HuH-7 (cell line): ENCODE measurements at places on chromosomes 1 and 21.

DNA sequence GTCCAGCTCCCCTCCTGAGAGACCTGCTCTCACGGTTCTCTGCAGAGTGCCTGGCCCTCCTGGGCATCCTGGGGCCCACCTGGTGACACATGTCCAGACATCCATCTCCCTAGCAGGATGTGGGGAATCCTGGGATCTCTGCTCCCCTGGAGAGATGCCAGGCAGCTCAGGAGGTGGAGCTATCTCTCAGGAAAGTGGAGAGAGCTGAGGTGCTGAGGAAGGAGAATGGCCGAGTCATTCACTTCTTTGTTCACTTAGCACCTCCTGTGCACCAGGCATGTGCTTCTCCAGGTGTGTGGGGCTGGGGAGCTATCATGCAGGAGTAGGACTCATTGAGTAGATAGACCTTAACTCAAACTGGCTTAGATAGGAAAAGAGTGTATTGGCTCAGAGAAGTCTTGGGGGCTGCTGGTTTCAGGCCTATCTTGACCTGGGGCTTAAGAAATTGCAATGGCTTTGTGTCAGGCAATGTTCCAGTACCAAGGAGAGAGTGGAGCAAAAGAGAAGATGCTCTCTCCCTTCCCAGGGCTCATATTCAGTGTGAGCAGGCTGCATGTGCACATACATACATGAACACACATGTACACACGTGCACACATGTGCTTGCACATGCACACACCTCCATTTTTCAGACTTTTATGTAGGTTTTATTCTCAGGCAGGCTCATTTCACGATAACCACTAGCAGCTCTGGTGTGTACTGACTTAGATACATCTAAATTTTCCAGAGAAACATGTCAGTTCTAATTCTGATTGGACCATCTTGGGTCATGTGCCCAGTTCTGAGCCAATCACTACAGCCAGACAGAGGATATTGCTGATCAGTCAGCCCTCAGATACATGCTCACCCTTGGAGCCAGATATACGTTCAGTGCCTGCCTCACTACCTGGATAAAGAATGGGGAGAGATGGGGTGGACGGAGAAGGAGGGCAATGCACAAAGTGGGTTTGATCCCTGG lies 437.6 kb downstream of the PTPRU start:
- DNase-seq = no peak

- DNase-seq = no peak
Measured at GRCh38 chr21:46437096-46437498, 21.6 kb upstream of the DIP2A start.

- no peak for DNase-seq
Measured at GRCh38 chr1:231050395-231050794, 10.3 kb upstream of the FAM89A start.

DNA sequence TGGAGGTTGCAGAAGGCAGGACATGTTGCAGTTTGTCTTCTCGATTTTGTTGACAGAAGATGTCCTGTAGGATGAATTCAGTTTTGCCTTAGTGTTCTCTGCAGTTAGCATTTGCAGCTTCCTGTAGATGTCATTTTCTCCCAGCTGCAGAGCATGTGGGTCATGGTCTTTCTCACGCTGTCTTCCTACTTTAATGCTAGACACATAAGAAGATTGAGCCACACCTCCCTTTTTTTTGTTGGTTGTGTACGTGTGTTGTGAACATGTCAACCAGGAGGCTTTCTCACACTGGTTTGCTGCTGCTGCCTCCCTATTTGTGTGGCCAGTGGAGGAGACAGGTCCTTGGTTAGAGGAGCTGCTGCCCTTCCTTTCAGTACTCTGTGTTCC lies 110.7 kb downstream of the VPS13D start:
- no peak for DNase-seq

DNA sequence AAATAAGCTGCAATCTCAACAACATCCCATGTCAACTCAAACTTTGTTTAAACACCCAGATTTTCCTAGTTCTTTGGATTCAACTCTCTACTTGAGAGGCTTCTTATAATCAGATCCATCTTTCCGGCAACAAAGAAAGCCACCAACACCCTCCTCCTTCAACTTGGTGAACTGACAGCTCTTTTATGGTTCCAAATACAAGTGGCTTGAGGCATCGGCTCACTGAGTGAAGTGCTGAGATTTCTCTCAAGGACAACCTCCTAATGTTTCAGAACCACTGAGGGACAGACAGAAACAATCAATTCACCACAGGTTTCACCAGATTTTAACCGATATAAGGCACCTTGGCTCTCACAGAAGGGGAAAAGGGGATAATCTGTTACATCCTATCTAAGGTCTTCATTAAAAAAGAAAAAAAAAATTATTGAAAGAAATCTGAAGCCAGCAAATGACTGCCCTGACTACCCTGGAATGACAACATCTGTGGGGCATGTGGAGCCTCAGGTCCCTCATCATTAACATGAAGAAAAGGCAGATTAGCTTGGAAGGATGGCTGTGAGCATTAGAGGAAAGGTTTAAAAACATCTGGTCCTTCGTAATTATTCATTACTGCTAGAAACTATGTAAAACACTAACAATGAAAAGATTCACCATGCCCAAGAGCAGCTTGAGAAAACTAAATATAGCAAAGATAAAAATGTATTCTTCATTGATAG lies 50.9 kb downstream of the PTPN14 start:
- no peak for DNase-seq

- no peak for DNase-seq
Measured at GRCh38 chr1:94160811-94161210, 39.9 kb upstream of the ABCA4 start.

DNA sequence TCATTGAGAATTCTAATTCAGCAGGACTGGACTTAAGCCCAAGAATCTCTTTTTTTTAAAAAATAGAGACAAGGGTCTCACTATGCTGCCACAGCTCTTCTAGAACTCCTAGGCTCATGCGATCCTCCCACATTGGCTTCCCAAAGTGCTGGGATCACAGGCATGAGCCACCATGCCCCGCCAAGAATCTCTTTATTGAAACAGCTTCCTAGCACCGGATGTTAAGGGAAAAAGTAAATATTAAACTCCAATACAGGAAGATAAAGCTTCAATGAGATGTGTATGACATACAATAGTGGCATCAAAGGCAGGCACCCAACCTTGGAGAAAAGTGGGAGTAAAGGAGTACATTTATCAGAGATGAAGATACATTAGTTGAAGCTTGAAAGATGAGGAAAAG lies 25.5 kb downstream of the PUM1 start:
- no peak for DNase-seq

GRCh38 chr1:197868751-197869489 lies 33.5 kb upstream of the C1orf53 start:
- DNase-seq = peak; percentile 42

DNA sequence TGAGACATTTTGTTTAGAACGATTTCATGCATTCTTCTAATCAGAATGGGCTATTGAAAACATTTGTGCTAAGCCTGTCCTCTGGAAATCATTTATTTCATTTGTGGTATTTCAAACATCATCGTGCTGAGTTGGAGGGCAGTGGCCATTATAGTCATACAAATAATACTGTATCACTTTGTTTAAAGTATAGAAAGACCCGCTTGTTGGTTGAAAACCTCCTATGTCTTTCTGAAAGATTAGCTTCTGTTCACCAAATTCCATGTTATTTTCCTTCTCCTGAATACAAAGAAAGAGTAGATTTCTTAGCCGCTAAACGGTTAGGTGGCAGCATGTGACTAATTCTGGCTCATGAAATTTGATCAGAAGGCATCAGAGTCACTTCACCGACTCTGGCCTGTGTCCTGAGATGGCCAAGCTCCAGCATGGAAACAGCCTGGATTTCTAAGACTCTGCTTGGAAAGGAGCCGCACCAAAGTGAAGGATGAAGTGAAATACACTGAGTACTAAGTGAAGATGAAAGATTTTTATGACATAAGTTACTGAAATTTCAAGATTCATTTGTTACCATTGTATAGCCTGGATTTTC lies 355.1 kb downstream of the USP25 start:
- DNase-seq = no peak

DNA sequence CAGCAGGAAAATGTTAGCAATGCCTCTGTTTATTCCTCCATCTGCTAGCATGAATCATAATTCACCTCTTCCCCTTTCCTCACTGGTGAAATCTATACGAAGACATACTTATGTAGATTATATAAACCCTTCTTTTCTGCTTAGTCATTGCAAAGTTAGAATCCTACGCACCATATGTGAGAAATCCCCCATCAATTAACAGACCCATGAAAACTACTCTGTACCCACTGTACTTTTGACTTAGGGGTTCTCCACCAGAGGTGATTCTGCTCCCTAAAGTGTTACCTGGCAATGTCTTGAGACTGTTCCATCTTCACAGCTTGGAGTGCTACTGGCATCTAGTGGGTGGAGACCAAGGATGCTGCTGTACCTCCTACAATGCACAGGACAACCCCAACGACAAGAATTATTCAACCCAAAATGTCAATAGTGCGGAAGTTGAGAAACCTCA lies 49.6 kb upstream of the KCTD3 start:
- no peak for DNase-seq

DNA sequence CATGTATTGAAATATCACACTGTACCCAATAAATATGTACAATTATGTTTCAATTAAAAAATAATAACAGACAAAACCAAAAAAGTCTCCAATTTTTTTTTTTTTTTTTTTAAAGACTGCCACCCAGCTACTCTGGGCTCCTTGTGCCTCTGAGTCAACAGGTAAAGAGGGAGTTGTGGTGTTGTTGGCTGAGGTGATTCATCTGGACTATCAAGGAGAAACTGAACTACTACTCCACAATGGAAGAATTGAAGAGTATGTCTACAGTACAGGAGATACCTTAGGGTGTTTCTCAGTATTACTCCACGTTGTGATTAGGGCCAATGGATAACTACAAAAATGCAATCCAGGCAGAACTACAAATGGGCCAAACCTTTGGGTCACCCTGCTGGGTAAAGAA lies 67.9 kb downstream of the SCMH1 start:
- DNase-seq = no peak

DNA sequence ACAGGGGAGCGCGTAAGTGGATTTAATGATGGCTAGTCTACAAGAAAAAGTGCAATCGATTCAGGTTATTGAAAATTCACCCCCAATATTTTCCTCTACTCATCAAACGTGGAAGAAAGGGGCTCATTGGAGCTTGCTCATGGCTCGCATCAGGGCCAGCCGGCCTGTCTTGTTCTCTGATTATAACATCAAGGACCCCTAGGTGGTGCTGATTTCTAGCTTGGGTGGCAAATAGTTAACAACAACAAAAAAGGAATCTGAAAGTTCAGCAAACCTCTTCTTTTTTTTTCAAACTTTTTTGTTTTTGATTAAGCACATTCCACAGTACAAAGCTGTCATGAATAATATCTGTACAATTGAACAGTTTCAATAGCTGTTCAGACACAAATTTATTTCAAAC lies 35.8 kb upstream of the SOD1 start:
- DNase-seq = no peak

- DNase-seq = no peak
Measured at GRCh38 chr1:184854036-184854435, 99.4 kb upstream of the EDEM3 start.

DNA sequence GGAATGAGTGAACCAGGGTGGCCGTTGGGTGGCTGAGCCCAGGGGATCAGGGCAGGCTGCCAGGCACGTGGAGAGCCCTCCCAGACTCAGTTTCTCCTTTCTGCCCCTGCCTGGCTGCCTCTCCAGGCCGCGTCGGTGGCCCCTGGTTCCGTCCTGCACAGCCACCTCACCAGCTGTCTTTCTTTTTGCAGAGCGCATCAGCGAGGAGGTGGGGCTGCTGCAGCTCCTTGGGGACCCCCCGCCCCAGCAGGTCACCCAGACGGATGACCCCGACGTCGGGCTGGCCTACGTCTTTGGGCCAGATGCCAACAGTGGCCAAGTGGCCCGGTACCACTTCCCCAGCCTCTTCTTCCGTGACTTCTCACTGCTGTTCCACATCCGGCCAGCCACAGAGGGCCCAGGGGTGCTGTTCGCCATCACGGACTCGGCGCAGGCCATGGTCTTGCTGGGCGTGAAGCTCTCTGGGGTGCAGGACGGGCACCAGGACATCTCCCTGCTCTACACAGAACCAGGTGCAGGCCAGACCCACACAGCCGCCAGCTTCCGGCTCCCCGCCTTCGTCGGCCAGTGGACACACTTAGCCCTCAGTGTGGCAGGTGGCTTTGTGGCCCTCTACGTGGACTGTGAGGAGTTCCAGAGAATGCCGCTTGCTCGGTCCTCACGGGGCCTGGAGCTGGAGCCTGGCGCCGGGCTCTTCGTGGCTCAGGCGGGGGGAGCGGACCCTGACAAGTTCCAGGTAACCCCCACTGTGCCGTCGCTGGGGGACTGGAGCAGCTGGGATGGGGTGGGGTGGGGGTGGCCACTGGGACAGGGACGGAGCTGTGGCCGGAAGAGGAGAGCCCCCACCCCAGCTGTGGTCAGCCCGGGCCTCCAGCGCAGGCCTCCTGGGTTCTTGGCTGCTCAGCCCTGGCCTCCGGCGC lies 63.3 kb downstream of the COL18A1 start:
- DNase-seq = no peak

GRCh38 chr21:21200103-21200938 lies 202.1 kb downstream of the NCAM2 start:
- no peak for DNase-seq

DNA sequence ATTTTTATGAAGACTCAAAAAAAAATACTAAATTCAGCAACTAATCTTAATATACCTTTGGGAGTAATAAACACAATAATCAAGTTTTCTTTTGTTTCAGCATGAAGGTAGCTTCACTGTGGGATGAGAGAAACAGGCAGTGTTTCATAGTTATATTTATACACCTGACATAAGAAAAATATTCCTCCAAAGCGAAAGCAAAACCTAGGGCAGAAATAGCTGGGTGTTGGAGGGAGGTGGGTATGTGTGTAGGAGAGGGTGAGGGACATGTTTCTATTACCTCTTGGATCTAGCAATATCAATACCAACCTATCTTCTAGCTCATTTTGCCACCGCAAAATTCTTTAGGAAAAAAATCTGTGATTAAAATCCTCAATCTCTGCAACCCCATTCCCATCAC lies 24.9 kb upstream of the MAN1A2 start:
- DNase-seq = no peak

- no peak for DNase-seq
Measured at GRCh38 chr1:204477036-204477740, 17.4 kb downstream of the PIK3C2B start.

GRCh38 chr21:38013741-38014140 lies 97.5 kb upstream of the KCNJ6 start:
- DNase-seq = no peak
